ENCODE measurements at places on chromosomes 2 and 18. TPM values are rescaled to one million over a fixed set of nuclear protein-coding genes. Genes with fewer than 3 reads are reported as not detected.

The MEP1B gene
- 0.15 TPM for total RNA-seq

The AKAIN1 gene
- total RNA-seq, result not detected

- H3K27me3 ChIP-seq, result no peaks in the 10 kb centered on the region
- peaks cover 4% of the 10 kb centered on the region for H3K4me1 ChIP-seq
- H3K36me3 ChIP-seq, result no peaks in the 10 kb centered on the region
- DNase-seq, result no peak
- H3K27ac ChIP-seq, result no peak overlapping the region
Measured at GRCh38 chr2:102074152-102074783, 68.3 kb upstream of the IL1R1 start.

The CCDC141 gene
- 0.67 TPM for total RNA-seq

The CNTNAP5 gene
- 5.0 TPM for total RNA-seq

The GREB1L gene
- total RNA-seq, result 105 TPM

DNA sequence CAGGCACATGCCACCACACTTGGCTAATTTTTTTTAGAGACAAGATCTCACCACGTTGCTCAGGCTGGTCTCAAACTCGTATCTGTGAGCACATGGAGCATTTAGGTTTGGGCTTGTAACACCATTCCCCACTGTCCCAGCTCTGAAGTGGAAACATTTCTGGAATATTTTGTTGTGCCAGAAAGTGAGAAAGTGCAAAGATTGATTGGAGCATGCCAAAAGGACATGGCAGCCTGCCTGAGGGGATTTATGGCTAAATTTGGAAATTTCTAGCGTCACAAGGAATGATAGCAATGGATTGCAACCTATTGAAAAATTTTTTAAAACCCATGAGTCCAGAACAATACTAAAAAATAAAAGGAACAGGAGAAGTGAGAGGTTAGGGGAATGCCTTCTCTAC lies 136.8 kb downstream of the ESCO1 start:
- no peak overlapping the region for H3K4me3 ChIP-seq
- no peak for DNase-seq
- H3K36me3 ChIP-seq, result peaks cover 20% of the 10 kb centered on the region
- peaks cover 3% of the 10 kb centered on the region for H3K4me1 ChIP-seq
- H3K27me3 ChIP-seq, result peaks cover 8% of the 10 kb centered on the region

Data from endothelial cell (in vitro differentiated cells).